ENCODE measurements at places on chromosomes 5 and 9. TPM values are rescaled to one million over a fixed set of nuclear protein-coding genes. Genes with fewer than 3 reads are reported as not detected.

Gene WDR55
- 19.3 TPM for total RNA-seq

Gene PDE6A
- total RNA-seq: not detected

Gene PCDHGA4
- total RNA-seq: 5.8 TPM

Gene PPP1R26
- total RNA-seq: 10.4 TPM

Gene CD74
- 0.89 TPM for total RNA-seq

Data from smooth muscle cell of the umbilical artery (primary cell).